ENCODE measurements at places on chromosomes 7 and 10.

GRCh38 chr7:23114896-23115295, 9.3 kb downstream of the KLHL7 start:
- no peak for DNase-seq

- no peak for DNase-seq
Measured at GRCh38 chr10:50333872-50334271, 82.6 kb upstream of the ASAH2 start.

- DNase-seq: no peak
Measured at GRCh38 chr7:140541513-140542227, 62.4 kb upstream of the MKRN1 start.

GRCh38 chr7:47559306-47560220, 22.3 kb downstream of the TNS3 start:
- no peak for DNase-seq

GRCh38 chr10:120221873-120222485, 235.0 kb upstream of the PLPP4 start:
- DNase-seq: peak; percentile 45

DNA sequence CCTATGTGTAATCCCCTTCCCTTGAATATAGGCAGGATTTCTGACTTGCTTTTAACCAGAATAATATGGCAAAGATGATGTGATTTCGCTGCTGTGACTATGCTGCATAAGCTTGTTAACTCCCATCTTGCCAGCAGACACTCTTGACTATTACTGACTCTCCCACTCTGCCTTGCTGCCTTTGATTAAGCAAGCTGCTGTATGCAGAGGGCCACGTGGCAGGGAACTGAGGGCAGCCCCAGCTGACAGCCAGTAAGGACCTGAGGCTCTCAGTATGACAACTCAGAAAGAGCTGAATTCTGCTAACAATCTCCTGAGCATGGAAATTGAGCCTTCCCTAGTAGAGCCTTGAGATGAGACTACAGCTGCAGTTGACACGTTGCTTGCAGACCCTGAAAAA, 279.4 kb upstream of the CACNA2D1 start:
- DNase-seq: no peak

DNA sequence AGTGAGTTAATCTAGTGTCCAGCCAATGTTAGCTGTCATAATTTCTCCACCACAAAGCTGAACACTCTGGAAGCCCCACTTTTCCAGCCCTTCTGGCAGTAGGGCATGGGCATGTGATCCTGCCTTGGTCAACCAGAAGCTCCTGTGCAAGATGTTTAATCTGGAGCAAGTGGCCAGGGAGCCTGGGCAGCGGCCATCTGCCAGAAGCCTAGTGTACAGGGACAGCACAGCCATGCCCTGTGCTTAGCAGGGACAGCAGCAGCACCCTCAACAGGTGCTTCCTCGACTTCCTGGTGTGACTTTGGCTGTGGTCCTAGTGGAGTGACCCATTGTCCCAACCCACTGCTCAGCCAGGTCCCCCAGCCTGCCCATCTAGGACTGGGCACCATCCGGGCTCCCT, 10.3 kb downstream of the RBP3 start:
- DNase-seq: no peak

GRCh38 chr7:116271963-116272886, 61.9 kb downstream of the TES start:
- DNase-seq: no peak

DNA sequence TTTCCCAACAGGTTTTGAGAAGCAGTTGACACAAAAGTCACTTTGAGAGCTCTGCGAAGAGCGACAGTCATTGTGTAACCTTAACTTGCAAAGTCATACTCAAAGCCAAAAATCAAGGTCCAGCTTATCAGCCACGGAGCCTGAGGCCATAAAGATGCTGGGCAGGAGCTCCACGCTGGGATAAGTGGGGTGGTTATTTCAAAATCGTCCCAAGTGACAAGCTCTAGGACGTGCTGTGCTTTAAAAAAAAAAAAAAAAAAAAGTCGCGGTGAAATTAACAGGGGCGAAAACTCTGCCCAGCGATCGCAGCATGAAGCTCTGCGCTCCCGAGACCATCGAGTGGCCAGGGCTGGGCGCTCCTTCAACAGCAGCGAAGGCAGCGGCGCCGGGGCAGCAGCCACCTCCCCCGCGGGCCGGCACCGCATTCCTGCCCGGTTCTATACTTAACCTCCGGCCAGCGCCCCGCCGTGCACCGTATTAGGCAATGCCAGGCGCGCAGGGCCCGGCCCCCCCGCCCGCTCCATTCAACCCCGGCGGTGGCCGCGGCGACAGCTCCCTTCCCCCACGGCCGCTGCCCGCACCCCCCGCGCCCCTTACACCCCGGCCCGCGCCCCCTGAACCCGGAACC, 657 bp downstream of the HACD1 start:
- DNase-seq: peak; percentile 73

Measured in AML-193 (cell line).